ENCODE measurements at places on chromosomes 16 and 17.
A peak's percentile ranks its signal among the peaks of the same experiment; 100 is the strongest.

GRCh38 chr16:82814059-82814458, 187.3 kb downstream of the CDH13 start:
- DNase-seq: no peak

GRCh38 chr16:21302898-21303528, 24.9 kb upstream of the CRYM start:
- DNase-seq: no peak

DNA sequence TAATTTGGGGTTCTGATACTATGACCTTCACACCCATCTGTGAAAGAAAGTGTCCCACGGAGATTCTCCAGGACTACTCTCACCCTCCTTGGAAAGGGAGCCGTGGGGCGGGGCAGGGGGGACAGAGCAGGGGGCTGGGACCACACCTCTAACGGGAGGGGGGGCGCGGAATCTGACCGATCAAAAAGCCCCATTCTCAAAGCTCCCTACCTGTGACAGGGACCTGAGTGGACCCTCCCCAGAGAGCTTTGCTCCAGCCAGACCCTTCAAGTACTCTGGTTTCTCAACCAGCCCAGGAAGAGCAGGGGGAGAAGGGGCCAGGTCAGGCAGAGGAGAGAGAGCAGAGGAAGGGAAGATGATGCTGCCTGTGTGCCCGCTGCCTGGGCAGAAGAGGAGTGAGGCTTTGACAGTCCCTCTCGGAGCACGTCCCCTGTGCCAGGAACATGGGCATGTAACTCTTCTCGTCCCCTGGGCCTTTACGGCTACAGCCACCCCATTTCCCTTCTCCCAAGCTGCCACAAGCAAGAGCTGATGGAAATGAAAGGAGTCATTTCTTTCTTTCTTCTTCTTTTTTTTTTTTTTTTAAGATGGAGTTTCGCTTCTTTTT, 682 bp downstream of the XAF1 start:
- no peak for DNase-seq

GRCh38 chr17:67602974-67603373, 114.8 kb upstream of the NOL11 start:
- peak; percentile 17 for DNase-seq

GRCh38 chr16:26453215-26453614, 613.5 kb upstream of the C16orf82 start:
- DNase-seq: no peak

Measured in COR-L47 (cell line).